ENCODE measurements at places on chromosomes 4 and X.

DNA sequence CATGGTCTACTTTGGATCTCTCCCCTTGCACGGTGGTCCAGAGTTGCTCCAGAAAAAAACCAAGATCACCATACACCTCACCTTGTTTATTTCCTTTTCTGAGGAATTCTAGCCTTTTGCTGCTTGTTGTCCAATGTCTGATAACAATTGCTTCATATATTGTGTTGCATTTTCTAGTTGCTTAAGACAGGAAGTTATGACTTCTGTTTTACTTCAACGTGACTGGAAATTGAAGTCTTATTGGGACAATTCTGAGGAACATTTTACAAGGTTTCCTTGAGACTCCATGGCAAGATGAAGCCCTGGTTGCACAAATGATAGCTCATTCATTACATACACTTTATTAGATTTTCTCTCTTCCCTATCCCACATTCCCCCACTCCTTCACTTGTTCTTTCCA, 5.2 kb downstream of the CXCL1 start:
- no peak for DNase-seq

DNA sequence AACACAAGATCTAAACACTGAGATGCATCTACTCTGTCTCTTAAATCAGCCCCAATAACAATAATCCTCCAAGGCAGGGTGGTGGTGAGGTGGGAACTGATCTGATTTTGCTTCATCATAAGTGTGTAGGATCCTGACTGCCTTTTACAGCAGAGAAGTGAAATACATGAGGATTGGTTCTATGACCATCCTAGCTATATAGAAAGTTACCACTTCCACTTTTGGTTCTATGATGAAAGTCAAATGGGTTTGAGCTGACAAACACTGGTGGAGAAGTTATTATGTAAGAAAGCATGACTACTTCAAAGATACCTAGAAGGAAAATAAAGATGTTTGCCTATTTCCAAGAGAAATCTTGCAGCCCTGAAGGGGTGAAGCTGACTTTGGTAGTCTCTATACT, 181.6 kb downstream of the NKX6-1 start:
- no peak for DNase-seq

DNA sequence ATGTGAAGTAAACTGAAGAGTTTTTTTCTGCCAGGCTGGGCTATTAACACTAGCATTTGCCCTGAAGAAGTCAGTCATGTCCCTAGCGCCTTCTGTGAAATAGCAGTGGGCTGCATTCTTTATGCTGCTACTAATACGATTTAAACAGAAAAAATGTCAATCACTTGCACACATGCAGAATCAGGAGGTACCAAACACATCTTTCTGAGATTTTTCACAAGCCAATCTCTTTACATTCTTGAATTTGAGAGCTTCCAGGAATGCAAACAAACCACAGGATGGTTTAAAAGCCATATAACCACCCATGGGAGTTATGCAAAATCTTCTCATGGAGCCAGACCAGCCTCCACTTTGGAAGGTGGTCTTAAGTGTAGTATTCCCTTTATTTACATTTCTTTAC, 220.1 kb downstream of the IQCM start:
- DNase-seq, result peak; percentile 7

- DNase-seq, result no peak
Measured at GRCh38 chrX:8851231-8851886, 50.2 kb upstream of the FAM9A start.

- no peak for DNase-seq
Measured at GRCh38 chr4:21034728-21035127, 334.5 kb downstream of the PACRGL start.

DNA sequence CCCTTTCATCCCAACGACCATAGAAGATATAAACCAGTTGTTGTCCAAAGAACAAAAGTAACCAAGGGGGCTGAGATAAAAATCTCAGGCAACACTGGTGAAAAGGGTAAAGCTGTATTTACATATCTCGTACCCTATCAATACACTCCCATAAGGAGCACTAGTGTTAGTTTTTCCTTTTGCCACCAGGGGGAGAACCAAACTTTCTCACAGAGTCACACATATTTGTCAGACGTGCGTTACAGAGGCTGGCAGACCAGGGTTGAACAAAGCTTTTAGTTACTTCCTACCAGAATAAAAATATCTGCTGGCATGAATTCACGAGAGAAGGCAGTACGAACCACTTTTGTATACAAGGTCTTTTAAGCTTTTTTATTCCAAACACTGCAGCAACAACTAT, 88.3 kb downstream of the AMELX start:
- peak; percentile 83 for DNase-seq

GRCh38 chr4:54700986-54701385, 43.2 kb downstream of the KIT start:
- no peak for DNase-seq

DNA sequence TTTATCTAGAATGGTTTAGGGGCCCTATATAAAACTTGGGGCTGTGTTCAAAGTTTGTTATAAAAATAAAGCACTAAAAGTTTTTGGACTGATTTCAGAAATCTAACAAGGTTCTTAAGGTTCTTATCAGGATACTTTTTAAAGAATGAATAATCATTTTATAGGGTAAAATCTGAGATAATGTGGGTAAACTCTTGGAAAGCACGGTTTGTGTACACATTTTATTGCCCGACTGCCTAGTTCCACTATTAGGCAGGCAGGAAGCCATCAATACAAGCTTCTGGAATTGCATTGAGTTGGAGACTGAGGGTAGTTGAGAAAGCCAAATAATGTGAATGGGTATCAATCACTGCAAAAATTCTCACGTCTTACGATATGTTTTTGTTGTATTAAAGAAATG, 331.0 kb upstream of the PITX2 start:
- no peak for DNase-seq

DNA sequence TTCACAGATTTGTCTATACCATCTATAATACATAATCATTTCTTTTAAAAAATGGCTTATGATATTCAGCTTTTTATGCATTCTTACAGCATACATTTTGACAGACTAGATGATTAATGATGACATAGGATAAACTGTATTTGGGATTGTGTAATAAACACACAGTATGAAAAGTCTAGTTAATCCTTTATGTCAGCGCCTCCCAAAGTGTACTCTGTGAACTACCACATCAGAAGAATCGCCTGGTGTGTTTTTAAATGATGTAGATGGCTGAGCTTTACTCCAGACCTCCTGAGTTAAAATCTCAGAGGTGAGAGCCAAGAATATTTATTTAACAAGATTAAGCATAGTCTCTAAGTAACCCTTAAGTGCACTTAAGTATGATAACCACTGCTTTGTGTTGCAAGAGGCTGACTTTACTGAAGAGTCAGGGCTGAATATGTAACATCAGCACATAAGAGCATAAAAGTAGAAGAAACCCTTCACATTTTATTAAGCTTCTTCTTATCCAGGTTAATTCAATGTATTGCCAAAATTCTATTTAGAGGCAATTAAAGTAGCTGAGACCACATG, 104.2 kb downstream of the ANK2 start:
- DNase-seq, result peak; percentile 73
